ENCODE measurements at places on chromosomes 13 and 19.

GRCh38 chr19:48461651-48461981, 6.2 kb downstream of the KCNJ14 start:
- no peak for DNase-seq

GRCh38 chr13:34567597-34567996, 374.5 kb upstream of the NBEA start:
- no peak for DNase-seq

- no peak for DNase-seq
Observed at GRCh38 chr19:426725-427445, 17.9 kb upstream of the C2CD4C start.

DNA sequence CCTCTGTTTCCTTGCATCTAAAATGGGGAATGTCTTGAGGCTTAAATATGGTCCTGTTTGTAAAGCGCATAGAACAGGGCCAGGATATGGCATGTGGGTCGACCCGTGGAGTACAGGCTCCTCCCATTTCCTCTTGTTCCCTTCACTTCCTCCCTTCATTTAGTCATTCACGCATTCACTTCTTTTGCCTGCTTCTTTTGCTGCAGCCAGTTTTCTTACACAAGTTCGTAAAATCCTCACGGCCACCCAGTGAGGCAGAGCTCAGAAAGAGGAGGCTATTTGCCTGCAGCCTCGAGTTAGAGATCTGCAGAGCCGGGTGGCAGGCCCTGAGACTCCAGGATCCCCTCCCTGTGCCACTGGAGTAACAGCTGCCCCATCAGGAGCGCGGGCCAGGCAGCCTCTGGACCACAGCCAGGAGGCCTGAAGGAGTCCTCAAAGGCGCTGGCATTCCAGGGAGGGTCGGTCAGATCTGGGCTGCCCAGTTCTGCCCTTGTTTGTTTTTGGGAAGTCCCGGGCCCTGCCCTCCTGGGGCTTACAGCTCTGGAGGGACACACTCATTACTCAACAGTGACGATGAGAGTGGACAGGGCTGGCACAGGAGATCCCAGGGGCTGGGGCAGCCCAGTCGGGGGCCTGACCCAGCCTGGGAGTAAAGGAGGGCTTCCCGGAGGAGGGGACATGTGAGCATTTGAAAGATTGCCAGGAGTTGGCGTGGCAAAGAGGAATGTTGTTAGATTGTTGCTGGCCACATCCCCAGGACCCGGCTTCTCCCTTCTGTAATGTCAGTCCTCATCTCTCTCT, 4.6 kb downstream of the PPP5C start:
- DNase-seq = peak; percentile 35

- no peak for DNase-seq
Observed at GRCh38 chr19:33260628-33261418, 35.2 kb upstream of the SLC7A10 start.

GRCh38 chr19:48716562-48717291, 2.8 kb downstream of the MAMSTR start:
- DNase-seq = no peak

- DNase-seq = peak; percentile 36
Observed at GRCh38 chr13:54859827-54860226, 1831.2 kb downstream of the OLFM4 start.

GRCh38 chr13:30736461-30737320, 1.3 kb downstream of the ALOX5AP start:
- DNase-seq = no peak

DNA sequence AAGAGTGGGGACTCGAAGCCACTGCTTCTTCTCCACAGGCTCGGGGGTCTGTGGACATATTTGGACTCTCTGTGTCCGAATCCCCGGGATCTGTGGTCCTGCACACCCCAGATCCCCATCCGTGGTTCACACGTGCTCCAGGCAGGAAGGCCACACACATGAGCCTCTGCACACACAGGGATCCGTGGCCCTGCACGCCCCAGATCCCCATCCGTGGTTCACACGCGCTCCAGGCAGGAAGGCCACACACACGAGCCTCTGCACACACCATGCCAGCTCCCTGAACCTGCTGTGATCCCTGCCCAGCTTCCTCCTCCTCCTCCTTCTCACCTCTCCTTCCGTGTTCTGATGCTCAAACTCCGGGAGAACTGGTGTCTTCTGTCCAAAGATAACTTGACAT, 3.1 kb downstream of the TEX29 start:
- no peak for DNase-seq

GRCh38 chr13:52195401-52195837, 36.0 kb upstream of the NEK3 start:
- no peak for DNase-seq

DNA sequence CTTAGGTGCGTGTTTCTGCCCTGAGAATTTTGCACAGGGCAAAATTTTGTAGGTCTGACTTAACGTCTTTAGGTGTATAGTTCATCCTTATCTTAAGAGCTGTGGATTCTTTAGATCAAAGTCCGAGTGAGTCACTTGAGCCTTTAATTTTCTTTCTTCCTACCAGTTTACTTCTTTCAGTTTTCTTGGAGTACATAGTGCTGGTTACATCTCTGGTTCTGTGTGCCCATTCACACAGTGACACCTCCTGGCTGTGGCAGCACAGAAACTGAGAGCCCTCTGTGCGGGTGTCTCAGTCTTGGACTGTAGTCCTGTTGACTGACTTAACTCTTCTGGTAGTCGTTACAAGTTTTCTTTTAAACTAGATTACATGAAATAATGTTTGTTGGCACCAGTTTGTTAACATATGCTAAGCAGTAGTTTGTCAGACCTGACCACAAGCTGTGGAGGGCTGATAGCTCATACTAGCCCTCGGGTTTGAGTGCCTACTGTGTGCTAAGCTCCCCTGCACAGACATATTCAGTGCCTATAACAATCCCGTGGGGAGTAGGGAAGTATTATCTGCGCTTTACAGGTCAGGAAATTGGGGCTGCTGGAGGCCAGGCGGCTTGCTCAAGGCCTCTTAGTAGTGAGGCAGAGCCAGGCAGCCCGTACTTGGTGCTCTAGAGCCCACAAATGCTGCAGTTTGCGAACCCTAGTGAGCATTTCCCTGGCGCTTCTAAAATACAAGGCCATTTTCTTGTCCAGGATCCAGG, 1.6 kb downstream of the GATAD2A start:
- DNase-seq = peak; percentile 52
